Immature natural killer cell (primary cell): ENCODE measurements at places on chromosomes 3 and 15.

DNA sequence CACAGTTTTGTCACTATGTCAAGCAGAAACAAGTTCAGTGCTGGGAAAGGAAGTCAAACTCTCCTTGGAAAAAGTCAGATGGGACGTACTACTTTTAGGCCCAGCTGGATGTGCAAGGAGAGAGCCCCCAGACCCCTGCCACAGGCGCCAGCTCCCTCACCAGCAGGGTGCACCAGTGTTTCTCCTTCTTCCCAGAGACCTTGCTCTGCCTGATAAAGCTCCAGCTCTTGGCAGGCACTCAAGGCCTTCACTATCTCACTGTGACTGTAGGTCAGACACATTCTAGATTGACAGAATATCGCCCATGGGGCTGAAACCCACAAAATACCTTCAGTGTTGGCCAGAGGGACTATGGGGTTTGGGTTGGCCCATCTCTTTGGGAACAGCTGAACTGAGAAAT, 54.8 kb upstream of the CHRNB4 start:
- no peak overlapping the region for H3K27ac ChIP-seq
- no peak for DNase-seq
- no peaks in the 10 kb centered on the region for H3K36me3 ChIP-seq
- peaks cover 7% of the 10 kb centered on the region for H3K27me3 ChIP-seq

DNA sequence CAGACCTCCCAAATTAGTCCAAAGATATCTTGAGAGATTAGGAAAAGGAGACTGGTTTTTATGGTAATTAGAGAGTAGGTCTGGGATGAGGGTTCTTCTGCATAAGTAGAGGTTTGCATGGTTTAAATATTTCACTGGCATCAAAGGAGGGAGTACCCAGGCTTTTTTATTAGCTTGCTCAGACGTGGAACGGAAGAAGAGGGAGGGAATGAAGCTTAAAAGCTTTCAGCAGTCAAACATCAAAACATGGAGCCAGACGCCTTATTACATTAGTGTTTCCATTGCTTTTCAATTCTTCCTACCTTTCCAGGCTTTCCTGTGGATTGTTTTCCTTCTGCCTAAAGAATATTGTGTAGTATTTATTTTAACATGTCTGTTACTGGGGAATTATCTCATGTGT, 342.1 kb upstream of the SOX2 start:
- no peak overlapping the region for H3K27ac ChIP-seq
- H3K27me3 ChIP-seq, result no peaks in the 10 kb centered on the region
- H3K4me1 ChIP-seq, result no peaks in the 10 kb centered on the region
- H3K36me3 ChIP-seq, result no peaks in the 10 kb centered on the region
- H3K4me3 ChIP-seq, result no peak overlapping the region
- DNase-seq, result no peak

- no peak overlapping the region for H3K4me3 ChIP-seq
- H3K36me3 ChIP-seq, result no peaks in the 10 kb centered on the region
- H3K27ac ChIP-seq, result no peak overlapping the region
- no peak for DNase-seq
- no peaks in the 10 kb centered on the region for H3K4me1 ChIP-seq
Observed at GRCh38 chr3:178195824-178196223, 340.4 kb upstream of the KCNMB2 start.

DNA sequence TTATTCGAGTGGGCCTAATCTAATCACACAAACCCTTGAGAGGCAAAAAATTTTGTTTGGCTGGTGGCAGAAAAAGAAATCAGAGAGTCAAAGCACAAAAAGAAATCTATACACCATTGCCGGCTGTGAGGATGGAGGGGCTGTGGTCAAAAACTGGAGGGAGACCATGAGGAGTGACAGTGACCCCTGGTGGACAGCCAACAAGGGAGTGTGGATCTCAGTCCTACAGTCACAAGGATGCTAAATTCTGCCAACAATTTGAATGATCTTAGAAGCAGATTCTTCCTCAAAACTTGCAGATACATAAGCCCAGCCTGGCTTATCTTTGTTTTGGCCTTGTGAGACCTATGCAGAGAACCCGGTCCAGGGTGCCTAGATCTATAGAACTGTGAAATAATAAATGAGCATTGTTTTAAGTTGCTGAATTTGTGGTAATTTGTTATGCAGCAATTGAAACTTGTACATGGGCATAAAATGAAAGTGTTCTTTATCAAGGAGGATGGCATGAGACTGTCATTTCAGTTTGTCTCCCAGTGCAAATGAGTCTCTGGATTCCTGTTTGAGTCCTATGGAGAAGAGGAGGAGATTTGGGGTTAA, 103.0 kb upstream of the ARHGEF26 start:
- no peaks in the 10 kb centered on the region for H3K36me3 ChIP-seq
- H3K27ac ChIP-seq, result no peak overlapping the region
- H3K4me3 ChIP-seq, result no peak overlapping the region
- DNase-seq, result no peak
